Activated T-helper 1 cell treated with anti-CD3 and anti-CD28 coated beads, Interleukin-12 subunit alpha, Interleukin-12 subunit beta, Interleukin-2, Interleukin-4 antibody, amounts not matched to agents 30 ng/mL and 10 ng/mL and 1 ng/mL, durations not matched to agents 14 hours and 24 hours and 36 hours (primary cell): ENCODE measurements at places on chromosomes 13 and 19. TPM values are rescaled to one million over a fixed set of nuclear protein-coding genes. Genes with fewer than 3 reads are reported as not detected.

ZNF626 gene
- total RNA-seq: 1.5 and 1.9 TPM in 2 replicates

- DNase-seq: no peak
Measured at GRCh38 chr13:36841391-36841790, 22.4 kb downstream of the RFXAP start.

DNA sequence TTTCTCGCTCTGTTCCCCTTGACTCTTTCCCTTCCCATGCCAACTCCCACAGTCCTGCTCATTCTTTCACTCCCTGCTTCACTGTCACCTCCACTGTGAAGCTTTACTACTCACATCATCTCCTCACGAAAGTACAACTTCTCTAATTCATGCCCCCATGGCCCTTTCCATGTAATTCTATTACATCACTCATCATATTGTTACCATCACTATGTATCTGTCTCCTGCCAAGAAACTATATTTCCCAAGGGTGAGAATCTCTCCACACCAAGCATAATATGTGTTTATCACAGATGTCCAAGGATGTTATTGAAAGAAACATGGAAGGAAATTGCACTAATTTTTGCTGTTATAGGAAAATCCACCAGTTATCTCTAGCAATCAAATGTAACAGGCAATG lies 37.2 kb upstream of the LRCH1 start:
- no peak for DNase-seq

DNA sequence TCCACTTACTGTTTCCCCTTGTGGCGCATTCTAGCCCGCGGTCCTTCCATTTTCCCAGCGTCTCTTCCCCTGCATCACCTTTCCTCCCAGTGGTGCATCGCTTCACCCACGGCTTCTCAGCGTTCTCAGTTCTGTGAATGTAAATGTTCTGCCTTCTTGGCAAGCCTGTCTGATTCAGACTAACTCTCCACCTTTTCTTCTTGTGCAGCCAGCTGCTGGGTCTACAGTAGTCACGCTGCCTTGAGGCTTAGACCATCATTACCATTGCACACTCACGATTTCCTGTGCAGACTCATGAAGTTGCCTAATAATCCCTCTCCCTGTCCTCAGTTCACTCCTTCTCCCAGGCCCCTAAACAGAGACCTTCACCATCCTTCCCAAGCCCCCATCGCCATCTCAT lies 75.0 kb downstream of the DHRS12 start:
- no peak for DNase-seq
